ENCODE measurements at places on chromosomes 16 and 17.

DNA sequence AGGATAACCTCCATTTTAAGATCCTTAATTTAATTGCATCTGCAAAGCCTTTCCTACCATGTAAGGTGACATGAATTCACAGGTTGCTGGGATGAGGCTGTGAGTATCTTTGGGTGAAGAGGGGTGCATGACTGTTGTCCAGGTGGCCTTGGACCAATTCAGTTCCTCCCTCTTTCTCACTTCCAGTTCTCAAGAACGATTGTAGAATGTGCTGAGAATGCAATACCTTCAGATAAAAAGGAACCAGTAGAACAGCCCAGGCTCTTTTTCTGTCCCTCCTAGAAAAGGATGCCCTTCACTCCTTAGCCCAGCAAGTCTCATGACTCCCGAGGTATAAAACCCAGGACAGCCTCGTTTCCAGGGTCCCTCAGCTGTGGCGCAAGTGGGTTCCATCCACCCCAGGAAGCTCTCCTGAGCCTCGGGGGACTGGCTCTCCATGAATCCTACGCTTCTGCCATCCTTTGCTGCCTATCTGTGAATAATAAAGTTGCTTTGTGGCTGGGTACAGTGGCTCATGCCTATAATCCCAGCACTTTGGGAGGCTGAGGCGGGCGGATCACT, 61.6 kb upstream of the FA2H start:
- DNase-seq, result no peak

DNA sequence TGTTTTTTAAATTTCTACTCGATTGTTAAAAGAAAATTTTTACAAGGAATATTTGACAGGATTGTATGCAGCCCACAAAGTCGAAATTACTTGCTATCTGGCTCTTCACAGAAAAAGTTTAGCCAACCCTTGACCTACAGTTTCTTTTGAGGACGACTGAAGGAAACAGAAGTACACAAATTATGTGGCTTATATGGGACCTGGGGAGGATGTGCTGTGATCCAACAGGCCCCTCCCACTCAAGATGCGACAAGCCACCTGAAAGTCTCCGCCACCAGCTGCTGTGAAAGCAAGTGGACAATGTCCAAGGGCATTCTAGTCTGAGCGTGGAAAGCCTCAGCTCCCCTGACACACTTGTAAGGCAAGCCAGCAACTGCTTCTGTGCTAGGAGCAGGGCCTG, 42.4 kb upstream of the SLC25A19 start:
- no peak for DNase-seq

DNA sequence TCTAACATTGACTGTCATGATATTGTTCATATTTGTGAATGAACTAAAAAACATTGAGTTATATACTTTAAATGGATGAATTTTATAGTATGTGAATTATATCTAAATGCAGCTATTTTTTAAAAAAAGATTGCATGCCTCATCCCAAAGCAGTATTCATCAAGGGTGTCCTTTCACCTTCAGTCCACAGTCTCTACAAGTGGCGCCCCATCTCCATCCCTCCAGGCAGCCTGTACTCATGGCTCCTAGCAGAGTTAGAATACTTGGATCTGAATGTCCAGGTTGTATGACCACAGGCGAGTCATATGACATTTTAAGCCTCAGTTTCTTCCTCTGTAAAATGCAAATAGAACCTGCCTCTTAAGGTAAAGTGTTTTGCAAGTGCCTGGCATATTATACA, 69.8 kb downstream of the TMEM100 start:
- DNase-seq, result no peak

DNA sequence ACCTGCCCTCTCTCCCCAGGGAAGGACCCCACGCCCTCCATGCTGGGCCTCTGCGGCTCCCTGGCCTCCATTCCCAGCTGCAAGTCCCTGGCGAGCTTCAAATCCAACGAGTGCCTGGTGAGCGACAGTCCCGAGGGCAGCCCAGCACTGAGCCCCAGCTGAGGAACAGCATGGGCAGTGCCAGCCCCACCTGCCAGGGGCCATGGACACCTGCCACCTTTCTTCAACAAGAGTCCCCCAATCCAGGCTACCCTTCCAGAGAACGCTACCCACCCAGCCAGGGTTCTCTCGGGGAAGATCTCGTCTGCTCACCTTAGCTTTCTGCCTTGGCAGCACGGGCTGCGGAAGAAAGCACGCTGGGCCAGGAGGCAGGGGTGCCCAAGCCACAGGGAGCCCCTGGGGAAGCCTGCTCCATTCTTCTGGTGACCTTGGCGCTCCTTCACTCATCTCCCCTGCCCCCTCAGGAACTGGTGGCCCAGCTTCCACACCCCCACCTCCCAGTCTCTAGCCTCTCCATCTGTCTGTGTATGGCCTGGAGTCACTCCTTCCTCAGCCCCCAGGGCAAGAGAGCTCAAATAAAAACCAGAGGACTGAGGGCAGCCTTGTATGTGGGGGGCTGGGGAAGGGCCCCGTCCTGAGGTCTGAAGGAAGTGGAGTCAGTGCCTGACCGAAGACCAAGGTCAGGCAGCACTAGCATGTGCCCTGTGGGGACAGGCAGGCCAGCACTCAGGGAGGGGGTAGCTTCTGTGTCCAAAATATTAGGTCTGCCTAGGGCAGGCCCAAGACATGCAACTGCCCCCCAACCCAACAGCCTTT, 6.3 kb downstream of the SLC25A39 start:
- no peak for DNase-seq

DNA sequence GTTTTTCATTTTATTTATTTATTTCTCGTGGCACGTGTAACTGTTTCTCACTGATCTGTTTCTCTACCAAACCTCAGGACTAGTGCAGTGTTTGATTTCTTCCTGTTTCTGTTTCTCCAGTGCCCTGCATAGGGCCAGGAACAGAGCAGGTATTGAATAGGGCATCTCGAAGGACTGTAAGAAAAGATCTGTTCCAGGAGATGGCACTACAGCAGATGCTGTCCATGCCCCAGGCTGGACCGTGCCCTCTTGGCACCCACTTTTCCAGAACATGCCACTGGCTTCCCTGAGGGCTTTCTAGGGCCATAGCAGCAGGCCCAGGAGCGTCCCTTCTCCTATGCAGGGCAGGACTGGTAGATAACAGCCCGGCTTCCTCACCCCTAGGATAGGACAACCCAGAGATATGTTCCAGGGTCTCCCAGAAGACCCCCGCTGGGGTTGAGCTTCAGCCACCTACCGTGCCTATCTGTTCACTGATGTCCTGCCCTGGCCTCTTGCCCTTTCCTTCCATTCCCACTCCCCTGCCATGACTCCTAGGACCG, 4.4 kb downstream of the SNX20 start:
- DNase-seq, result no peak

DNA sequence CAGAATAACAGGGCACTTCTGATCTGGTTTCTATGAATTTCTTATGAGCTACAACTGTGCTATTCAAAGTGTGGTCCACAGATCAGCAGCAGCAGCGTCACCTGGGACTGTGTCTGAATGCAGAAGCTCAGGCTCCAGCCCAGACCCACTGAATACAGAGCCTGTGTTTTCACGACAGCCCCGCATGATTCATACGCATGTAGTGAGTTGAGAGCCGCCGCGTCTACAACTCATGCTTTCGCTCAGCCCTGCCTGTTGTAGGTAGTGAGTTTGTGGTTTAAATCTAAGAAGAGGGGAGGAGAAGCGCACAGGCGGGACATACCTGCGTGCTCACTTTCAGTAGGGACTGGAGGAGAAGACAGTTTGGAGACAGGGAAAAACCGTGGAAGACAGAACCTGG, 28.5 kb upstream of the ELAC2 start:
- DNase-seq, result no peak

- no peak for DNase-seq
These were observed 90.3 kb upstream of the CRHR1 start for GRCh38 chr17:45693792-45694191.

DNA sequence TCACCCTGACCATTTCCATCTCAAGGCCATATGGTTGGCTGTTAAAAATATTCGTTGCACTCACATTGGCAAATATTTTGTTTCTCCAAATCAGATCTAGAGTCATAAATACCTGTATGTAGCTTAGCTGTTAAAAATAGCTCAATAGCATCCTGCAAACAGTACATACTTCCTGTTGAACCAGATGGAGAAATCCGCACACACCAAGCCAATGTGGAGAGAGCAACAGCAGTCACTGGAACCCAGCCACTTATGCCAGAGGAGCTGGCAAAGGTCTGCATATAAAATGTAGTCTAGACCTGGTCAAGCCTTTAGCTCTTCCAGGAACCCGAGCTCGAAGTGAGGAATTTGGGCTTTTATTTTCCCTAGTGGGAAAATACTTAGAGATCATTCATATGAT, 146.4 kb upstream of the KCNJ16 start:
- no peak for DNase-seq

DNA sequence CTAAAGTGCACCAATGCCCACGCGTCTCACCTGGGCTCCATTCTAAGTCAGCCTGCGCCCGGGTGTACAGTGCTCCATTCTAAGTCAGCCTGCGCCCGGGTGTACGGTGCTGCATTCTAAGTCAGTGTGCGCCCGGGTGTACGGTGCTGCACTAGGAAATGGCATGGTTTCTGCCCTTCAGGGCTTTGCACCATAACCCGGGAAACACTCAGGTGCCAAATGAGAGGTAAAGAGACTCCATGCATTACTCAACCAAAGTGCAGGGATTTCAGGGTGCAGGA, 29.2 kb upstream of the FASN start:
- no peak for DNase-seq

DNA sequence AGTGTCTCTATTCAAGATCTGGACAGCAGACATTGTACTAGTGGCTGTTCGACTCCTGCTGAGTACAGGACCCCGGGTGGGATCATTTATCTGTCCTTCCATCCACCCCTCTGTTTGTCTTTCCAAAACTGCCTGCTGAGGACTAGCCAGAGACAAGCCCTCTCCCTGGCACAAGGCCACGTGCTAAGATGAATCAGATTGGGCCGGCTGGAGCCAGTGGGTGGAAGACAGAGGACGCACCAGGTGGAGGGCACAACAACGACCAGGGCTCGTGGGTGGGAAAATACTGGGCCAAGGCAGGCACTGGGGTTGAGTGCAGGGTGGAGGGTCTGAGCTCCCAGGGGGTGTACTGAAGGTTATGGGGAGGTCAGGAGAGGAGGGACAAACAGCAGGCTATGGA, 1.4 kb upstream of the CA7 start:
- peak; percentile 67 for DNase-seq

DNA sequence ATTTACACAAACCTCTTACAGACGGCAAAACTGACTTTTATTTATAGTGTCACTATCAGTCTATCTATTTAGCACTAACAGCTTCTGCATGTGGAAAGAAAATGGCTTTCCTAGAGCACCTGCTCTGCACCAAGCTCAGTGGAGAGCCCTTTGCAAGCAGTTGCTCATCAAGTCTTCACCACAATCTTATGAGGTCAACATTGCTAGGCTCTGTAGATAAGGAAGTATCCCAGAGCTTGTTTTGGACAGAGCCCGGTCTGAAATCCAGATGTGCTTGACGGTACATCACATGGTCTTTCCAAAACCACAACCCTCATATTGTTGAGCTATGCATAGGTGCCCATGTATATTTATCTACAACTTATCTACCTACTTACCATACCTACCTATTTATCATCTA, 572.7 kb upstream of the CDH5 start:
- DNase-seq, result no peak

GRCh38 chr17:50358177-50358576, 12.3 kb downstream of the XYLT2 start:
- no peak for DNase-seq

GRCh38 chr16:79816081-79816497, 215.6 kb upstream of the MAF start:
- no peak for DNase-seq

- peak; percentile 29 for DNase-seq
These were observed 223.6 kb upstream of the CIBAR2 start for GRCh38 chr16:85335584-85336491.

DNA sequence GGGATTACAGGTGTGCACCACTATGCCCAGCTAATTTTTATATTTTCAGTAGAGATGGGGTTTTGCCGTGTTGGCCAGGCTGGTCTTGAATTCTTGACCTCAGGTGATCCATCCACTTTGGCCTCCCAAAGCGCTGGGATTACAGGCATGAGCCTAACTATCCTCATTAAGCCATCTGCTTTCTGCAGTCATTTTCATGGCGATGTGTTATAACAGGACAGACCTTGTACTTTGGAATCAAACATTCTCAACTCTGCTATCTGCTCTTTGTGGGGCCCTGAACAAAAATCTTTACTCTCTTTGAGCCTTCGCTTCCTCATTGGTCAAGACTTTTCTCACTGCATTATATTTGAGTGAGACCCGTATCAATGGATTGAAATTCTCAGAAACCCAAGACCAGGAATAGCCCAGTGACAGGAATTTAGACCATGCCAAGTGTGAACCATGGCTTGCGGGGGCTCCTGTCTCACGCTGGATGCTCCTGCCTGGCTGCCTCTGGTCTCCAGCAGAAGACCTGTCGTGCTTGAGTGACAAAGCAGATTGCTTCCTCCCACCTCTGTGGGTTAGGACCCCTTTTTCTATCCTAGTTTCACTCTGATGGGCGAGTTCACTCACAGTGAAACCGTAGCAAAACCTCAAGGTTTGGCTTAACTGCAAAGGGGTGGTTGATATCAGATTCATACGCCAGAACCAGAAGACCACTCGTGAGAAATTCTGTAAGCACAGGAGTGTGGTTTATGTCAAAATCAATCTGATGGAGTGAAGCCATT, 519.1 kb downstream of the MAF start:
- DNase-seq, result no peak

DNA sequence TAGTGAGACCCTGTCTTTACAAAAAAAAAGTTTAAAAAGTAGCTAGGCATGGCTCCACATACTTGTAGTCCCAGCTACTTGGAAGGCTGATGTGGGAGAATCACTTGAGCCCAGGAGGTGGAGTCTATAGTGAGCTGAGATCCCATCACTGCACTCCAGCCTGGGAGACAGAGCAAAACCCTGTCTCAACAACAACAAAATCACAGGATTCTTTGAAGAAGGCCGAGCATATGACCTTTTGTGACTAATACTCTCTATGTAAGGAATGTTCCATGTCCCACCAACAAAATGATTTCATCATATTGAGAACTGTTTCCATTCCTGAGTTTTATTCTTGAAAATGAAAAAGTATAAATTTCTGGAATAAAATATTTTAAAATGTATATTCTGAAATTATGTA, 58.9 kb upstream of the EFCAB3 start:
- no peak for DNase-seq

DNA sequence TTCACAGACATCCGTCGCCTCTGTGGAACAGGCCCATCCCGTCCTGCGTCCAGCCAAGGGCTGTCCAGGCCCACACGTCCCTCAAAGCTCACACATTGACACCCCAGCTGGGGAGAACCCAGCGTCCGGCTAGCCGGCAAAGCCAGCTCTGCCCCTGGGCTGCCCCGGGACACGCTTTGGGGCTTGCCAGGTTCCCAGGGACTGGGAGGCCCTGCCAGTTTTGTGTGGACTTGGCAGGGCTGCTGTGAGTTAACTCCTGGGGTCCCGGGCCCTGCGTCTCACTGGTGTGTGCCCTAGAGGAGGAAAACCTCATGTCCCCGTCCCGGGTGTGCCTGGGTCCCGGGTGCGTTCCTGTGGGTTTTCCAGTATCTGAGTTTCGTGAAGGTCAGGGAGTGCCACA, 6.3 kb downstream of the SOX8 start:
- DNase-seq, result no peak
